T-helper 2 cell treated with Interferon-gamma antibody and Interleukin-4, amounts not matched to agents 5 μg/mL and 100 μg/mL, for 36 hours (primary cell): ENCODE measurements at places on chromosomes 4 and X.

DNA sequence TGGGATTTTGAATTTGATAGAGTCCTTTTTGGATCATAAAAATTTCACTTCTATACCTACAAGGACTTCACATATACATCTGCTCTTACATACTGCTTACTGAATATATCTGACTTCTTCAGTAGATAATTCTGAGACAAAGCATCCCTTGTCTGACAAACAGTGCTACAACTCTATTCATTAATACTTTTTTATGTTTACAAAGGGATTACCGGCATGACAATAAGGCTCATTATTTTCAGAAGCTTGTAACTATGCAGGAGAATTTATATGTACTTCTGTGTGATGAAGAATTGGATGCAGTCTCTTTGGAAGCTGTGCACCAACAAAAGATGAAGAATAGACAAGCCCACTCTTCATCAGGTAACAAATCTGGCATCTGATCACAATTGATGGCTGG, 1070.3 kb downstream of the STIM2 start:
- no peak for DNase-seq

DNA sequence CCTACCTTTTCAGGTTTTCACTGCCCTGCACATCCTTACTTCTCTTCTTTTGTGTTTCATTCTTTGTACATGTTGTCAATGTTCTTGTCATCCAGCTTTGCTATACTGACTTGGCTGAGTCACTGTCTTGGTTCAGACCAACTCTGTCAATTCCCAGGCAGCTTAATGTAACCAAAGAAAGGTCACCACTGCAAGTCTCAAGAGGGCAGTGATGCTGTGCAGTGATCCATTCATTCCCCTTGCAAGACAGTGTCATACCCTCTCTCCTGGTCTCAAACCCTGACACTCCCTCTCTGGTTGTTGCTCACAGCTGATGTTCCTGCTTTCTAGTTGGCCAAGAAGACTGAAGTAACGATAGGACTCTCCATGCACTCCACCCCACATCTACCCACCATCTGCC, 17.5 kb downstream of the RAB39B start:
- DNase-seq = no peak

GRCh38 chr4:119310826-119311225, 11.1 kb downstream of the FABP2 start:
- no peak for DNase-seq

GRCh38 chr4:169234137-169234855, 36.5 kb downstream of the SH3RF1 start:
- DNase-seq = no peak

DNA sequence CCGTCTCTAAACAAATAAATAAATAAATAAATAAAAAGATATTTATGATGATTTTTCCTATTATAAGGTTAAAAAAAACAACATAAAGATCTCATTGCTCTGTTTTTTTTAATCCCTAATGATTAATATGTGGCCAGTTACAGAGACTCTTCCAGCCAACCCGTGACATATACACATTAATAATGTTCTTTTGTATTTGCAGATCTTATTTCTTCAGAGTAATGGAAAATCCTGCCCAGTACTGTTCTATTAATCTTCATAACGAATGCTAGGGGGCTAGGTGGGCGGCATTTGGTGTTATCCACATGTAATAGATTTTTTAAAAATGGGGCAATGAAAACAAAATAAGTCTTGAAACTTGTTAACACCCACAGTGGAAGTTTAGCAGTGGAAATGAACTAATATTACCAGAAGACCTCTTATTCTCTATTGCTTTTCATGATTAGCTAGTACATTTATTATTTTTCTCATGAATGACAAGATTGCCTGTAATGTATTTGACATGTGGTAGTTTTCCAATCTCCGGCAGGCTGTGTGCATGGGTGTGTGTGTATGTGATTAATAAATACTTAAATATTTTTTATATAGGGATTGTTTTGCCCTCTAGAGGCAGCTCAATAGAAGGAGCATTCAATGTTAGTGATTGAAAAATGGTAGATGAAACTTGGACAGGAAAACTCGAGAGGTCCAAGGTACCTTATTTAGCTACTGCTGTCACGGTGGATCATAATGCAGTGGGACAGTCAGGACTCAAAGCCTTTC, 457.4 kb downstream of the IL1RAPL1 start:
- DNase-seq = no peak

GRCh38 chrX:130084631-130085237, 25.6 kb downstream of the ELF4 start:
- DNase-seq = no peak

DNA sequence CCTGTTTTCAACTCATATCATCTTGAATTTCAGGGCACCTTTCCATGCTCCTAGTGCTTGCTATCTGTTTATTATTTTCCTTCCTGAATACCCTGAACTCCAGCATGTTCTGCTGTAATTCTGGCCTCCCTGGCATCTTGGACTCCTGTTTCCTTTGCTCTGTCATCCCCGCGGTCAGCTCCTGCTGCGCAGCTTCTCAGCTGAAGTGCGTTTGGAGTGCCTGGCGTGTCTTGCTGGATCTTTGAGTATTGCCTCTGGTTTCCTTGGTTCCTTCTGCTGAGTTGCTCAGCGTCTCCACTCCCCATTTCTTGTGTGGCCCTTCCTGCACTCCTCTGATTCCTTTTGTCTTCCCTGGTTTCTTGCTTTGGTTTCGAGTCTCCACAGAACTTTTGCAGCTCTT, 84.4 kb downstream of the HTT start:
- DNase-seq = no peak

GRCh38 chrX:153764786-153765137, 713 bp downstream of the PLXNB3 start:
- no peak for DNase-seq

GRCh38 chr4:184440595-184441358, 33.6 kb downstream of the IRF2 start:
- DNase-seq = no peak

DNA sequence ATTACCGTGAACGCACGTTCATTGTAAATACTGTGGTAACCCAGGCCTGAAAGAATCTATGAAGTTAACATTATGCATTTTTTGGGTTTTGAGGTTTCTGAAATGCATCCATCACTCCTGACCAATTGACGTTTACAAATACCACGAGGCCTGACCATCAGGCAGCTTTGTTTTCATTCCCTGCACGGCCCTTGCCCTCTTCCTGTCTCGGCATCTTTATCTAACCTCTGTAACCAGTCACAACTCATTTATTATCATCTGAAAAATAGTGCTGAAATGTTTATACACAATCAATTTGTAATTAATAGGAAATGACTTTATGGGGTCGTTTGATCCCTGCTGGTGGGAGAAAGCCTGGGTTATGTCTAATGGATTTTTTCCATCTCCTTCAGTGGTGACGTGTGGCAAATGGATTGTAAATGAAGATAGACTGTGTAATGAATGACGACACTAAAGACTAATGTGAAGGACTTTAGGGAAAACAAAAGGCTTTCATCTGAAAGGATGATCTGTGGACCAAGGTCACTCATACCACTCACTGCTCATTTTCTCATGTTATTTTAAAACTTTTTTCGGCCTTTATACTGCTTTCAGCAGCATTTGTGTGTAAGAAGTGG, 102.7 kb upstream of the SORBS2 start:
- no peak for DNase-seq

DNA sequence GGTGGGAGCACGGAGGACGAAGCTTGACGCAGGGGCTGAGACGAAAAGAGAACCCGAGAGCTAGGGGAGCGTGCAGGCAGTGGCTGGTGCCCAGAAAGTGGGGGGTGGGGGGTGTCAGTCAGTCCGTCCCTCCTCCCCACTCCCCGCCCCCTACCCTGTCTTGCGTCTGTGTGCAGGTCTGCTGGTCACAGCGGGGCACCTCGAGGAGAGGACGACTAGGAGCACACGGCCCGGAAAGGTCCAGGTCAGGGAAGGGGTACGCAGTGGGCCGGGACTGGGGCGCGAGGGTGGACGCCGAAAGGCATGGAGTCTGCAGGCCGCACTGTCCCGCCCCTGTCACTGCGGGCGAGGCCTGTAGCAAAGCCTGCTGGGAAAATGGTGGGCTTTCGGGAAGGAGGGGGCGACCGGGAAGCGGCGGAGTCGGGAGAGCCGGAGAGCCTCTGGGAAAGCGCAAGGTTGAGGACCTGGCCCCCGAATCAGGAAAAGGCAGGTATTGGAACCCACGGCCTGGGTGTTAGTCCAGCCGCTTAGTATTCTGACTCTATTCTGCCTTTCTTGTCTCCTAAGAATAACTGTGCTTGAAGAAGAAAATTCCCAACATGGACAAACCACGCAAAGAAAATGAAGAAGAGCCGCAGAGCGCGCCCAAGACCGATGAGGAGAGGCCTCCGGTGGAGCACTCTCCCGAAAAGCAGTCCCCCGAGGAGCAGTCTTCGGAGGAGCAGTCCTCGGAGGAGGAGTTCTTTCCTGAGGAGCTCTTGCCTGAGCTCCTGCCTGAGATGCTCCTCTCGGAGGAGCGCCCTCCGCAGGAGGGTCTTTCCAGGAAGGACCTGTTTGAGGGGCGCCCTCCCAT, 769 bp downstream of the TCEAL1 start:
- DNase-seq = no peak

DNA sequence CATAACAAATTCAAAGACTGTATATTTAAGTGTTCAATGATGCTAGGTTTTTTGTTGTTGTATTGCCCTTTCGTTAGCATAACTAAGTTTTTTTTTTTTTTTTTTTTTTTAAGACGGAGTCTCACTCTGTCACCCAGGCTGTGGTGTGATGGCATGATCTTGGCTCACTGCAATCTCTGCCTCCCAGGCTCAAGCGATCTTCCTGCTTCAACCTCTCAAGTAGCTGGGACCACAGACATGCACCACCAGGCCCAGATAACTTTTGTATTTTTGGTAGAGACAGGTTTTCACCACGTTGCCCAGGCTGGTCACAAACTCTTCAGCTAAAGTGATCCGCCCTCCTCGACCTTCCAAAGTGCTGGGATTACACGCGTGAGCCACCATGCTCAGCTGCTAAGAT, 7.0 kb downstream of the SH3BGRL start:
- no peak for DNase-seq

- no peak for DNase-seq
Observed at GRCh38 chr4:149187726-149188125, 627.9 kb downstream of the IQCM start.

- no peak for DNase-seq
Observed at GRCh38 chrX:77415161-77415560, 32.0 kb upstream of the FGF16 start.

- no peak for DNase-seq
Observed at GRCh38 chr4:48307528-48307927, 33.8 kb upstream of the SLAIN2 start.

GRCh38 chrX:91434351-91435168, at the start of gene PABPC5:
Gene PABPC5, plus strand, starts transcription at chrX:91434839. Its CDS starts 739 bp downstream, at chrX:91435578.
- DNase-seq = no peak

- no peak for DNase-seq
Observed at GRCh38 chr4:142698552-142698951, 147.5 kb downstream of the INPP4B start.

- no peak for DNase-seq
Observed at GRCh38 chrX:12798601-12799000, 7.4 kb downstream of the PRPS2 start.

DNA sequence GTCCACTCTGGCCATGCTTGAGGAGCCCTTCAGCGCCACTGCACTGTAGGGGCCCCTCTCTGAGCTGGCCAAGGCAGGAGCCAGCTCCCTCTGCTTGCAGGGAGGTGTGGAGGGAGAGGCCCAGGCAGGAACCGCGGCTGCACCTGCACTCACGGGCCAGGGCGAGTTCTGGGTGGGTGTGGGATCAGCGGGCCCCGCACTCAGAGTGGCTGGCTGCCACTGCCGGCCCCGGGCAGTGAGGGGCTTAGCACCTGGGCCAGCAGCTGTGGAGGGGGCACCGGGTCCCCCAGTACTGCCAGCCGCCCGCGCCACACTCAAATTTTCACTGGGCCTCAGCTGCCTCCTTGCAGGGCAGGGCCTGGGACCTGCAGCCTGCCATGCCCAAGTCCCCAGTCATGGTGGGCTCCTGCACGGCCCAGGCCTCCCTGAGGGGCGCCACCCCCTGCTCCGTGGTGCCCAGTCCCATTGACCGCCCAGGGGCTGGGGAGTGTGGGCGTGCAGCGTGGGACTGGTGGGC, 347.2 kb upstream of the SPOCK3 start:
- DNase-seq = no peak

DNA sequence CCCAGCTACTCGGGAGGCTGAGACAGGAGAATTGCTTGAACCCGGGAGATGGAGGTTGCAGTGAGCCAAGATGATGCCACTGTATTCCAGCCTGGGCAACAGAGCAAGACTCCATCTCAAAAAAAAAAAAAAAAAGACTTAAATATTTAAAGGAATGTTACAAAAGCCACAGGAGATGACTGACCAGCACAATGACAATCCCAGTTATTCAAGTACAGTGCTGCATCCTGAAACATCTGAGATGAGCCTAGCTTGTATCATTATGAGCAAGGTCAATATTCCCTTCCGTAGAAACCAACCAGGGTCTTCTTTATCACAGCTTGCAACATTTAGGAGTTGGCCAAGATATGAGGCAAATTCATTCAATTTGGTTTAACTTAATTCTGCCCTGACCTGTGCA, 38.6 kb downstream of the LNX1 start:
- no peak for DNase-seq

- DNase-seq = no peak
Observed at GRCh38 chr4:55503169-55503568, 43.5 kb downstream of the CLOCK start.

DNA sequence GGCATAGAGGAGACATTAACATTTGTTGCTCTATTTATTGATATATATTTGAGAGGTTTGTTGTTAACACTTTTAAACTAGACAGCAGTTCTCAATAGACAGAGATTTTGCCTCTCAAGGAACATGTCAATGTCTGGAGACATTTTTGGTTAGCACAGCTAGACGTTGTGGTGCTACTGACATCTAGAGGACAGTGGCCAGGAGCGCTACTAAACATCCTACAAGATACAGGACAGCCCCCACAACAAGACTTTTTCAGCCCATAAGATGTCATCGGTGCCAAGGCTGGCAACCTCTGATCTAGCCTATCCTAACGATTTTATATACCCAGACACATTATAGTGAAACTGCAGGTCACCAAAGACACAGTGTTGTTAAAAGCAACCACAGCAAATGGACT, 18.4 kb upstream of the CTSO start:
- DNase-seq = no peak

DNA sequence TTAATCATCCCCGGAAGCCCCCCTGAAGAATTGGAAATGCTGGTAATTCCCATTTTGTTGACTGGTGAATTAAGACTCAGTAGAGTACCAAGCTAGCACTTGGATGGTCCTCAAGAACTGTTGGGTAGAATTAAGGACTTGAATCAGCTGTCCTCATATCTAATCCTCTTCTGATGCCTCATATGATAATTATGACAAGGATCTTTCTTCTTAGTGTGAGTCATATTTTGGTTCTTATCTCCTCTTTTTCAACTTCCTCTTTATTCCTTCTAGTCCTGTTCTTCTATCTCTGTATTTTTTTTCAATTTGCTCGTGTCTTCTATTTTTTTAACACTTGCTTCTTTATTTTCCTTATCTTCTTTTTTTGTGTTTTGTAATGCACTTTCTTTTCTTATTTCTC, 206.3 kb upstream of the ANXA3 start:
- no peak for DNase-seq

- DNase-seq = no peak
Observed at GRCh38 chrX:102976793-102977495, 39.9 kb downstream of the RAB40AL start.

- no peak for DNase-seq
Observed at GRCh38 chr4:102493794-102494193, 7.4 kb upstream of the NFKB1 start.
